ENCODE measurements at places on chromosomes 11 and 22. TPM values are rescaled to one million over a fixed set of nuclear protein-coding genes. Genes with fewer than 3 reads are reported as not detected.

The TREH gene
- not detected for total RNA-seq

The OR5D16 gene
- total RNA-seq = not detected

The OR4C45 gene
- not detected for total RNA-seq

The DNAJB7 gene
- not detected for total RNA-seq

The CD248 gene
- 0.83 TPM for total RNA-seq

The SLC25A1 gene
- total RNA-seq = 188 TPM

The RTN4R gene
- total RNA-seq = 28.3 TPM

The CSNK2A3 gene
- 1.6 TPM for total RNA-seq

The FXYD2 gene
- 0.07 TPM for total RNA-seq

The CCDC87 gene
- 0.67 TPM for total RNA-seq

The IFITM10 gene
- 0.74 TPM for total RNA-seq

The PNPLA5 gene
- total RNA-seq = 4.0 TPM

The KREMEN1 gene
- total RNA-seq = 1.8 TPM

The OR5T1 gene
- total RNA-seq = not detected

The KLHDC7B gene
- not detected for total RNA-seq

The MPEG1 gene
- total RNA-seq = not detected

The USP2 gene
- total RNA-seq = 2.8 TPM

The PACSIN3 gene
- total RNA-seq = 76.2 TPM

The APOL3 gene
- 0.28 TPM for total RNA-seq

The MS4A3 gene
- not detected for total RNA-seq

The OR51B5 gene
- 0.15 TPM for total RNA-seq

The SPDYC gene
- 2.0 TPM for total RNA-seq

Measured in H7 (cell line).